ENCODE measurements at places on chromosomes 1 and 21.
A peak's percentile ranks its signal among the peaks of the same experiment; 100 is the strongest.

GRCh38 chr1:117573386-117574023, 32.3 kb upstream of the TENT5C start:
- DNase-seq, result no peak

DNA sequence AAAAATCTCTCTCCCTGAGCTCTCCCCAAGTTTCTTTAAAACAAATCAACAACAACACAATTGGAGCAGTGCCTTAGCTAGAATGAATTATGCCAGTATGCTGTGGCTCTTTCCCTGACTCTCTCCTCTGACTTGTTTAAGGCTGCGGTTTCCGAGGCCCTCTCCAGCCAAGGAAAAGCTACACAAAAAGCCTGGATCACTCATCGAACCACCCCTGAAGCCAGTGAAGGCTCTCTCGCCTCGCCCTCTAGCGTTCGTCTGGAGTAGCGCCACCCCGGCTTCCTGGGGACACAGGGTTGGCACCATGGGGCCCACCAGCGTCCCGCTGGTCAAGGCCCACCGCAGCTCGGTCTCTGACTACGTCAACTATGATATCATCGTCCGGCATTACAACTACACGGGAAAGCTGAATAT, 1.9 kb downstream of the S1PR1 start:
- peak; percentile 75 for DNase-seq

DNA sequence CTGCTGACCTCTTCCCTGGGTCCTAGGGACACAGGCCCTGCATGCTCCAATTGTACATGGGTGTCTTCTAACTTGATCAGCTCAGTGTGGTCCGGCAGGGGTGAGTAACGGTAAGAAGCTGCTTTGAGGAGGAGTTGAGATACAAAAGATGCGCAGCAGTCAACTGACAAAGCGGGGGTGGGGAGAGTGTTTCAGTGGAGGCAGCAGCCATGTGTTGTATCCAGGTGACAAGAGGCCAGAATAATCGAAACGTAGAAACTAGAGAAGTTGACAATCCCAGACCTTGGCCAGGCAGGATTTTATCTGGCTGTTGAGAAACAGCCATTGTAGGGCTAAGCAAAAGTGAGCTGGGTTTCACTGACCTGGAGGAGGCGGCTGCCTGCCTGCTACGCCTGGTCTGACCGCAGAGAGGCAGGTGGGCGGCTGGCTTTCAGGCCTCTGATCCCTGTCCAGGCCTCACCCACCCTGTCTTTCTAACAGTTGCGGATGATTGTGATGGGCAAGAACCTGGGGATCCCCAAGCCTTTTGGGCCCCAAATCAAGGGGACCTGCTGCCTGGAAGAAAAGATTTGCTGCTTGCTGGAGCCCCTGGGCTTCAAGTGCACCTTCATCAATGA, 28.8 kb downstream of the PADI6 start:
- no peak for DNase-seq

GRCh38 chr1:201515895-201516294, 9.0 kb upstream of the CSRP1 start:
- no peak for DNase-seq

- DNase-seq, result no peak
Observed at GRCh38 chr1:177032434-177032833, 132.1 kb downstream of the ASTN1 start.

Measured in AG09319 (cell line).